ENCODE measurements at places on chromosomes 4 and X.

DNA sequence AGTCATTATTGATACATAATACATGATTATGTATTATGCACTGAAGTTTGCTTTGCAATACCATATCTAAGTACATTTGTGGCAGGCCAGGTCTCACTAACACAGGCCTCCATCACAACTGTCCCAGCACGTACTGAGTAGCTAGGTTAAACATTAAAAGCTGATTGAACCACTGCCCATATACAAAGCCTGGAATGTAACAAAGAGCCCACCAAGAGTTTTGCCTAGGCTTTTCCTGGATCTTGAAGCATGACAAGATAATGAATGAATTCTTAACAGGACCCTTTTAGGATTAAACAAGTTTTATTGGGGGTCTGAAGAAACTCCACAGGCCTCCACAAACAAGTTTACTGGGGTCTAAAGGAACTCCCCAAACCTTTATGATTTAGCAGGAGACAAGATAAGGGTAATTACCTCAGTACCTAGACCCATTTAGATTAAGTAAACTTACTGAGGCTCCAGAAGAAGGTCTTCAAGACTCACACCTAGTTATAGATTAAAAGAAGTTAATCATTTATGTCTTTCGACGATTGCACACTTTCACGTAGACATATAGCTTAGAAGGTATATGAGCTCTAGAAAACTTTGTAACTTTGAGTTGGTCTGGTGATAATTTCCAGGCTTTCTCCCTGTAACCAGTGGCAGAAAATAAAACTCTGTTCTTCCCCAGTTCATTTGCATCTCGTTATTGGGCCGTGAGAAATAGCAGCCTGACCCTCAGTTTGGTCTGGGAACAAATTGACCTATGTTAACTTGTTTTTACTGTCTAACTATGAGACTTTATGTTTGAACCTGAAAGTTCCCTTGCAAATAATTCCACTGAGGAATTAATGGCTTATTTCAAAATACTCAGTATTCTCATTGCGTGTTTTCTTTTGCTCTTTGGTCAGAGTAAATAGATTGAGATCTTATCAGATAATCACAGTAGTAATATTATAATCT lies 84.8 kb downstream of the PHEX start:
- DNase-seq: no peak

GRCh38 chrX:14309431-14309830 lies 219.9 kb upstream of the GLRA2 start:
- DNase-seq: no peak

DNA sequence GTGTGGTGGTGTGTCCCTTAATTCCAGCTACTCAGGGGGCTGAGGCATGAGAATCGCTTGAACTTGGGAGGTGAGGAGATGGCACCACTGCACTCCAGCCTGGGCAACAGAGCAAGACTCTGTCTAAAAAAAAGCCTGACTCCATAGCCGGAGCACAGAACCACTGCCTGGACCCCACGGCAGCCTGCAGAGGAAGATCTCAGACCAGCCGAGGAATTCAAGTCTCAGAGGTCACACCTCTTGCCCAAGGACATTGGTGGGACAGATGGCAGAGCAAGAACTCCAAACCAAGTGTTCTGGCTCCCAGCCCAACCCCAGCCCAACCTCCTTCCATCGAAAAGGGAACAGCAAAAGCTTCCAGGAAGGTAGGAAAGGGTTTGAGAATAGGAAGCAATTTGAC lies 70.8 kb downstream of the SMIM20 start:
- peak; percentile 43 for DNase-seq

DNA sequence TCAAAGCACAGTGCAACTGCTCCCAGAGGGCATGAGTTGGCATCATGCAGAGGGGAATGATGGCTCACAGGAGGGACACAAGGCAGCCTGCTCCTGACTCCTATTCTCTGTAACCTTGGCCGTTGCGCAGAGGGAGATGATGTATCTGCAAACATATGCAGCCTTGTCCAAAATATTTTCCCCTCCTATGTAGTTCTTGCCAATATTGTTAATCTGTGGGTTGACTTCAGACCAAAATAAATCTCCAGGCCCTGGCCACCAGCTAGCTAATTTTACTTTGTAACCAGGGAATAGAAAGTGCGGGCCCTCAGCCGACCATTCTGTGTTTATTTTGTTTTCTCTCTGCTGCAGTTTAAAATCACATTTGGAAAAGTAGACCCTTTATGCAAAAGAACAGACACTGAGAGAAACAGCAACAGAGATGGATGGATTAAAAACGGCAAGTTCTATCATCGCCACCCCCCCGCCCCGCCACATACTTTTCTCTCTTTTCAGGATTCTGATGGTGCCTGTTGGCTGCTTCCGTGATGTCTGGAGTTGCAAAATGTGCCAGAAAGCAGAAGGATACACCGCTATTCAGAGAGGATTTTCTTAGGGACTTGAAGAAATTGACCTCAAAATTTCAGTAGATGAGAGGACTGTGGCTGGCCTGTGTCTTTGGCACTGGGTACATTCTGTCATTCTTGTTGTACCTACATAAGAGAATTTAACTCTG lies 185.3 kb upstream of the BCOR start:
- no peak for DNase-seq

- DNase-seq: no peak
These were observed 235.1 kb upstream of the HCCS start for GRCh38 chrX:10875995-10876394.

- no peak for DNase-seq
These were observed 569 bp downstream of the ARFIP1 start for GRCh38 chr4:152780267-152780778.

DNA sequence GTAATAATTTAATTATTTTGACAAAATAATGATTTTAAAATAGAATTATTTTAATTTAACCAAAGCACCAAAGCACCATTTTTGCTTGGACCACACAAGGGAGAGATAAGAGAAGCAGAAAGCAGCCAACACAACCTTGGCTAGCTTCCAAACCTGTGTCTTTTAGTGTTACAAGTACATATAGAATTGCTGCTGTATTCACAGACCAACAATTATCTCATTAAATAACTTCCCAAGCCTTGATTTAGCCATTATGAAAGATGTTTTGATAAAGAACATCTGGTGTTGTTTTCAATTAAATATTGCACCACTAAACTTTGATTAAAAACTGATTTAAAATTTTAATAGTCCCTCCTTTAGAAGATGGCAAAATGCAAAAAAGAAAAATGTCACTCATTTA lies 14.0 kb upstream of the IGFBP7 start:
- no peak for DNase-seq

GRCh38 chr4:127097061-127097460 lies 535.7 kb upstream of the INTU start:
- DNase-seq: no peak
